ENCODE measurements at places on chromosomes 16 and 17.

GRCh38 chr16:79165079-79165478 lies 435.5 kb downstream of the MAF start:
- no peak for DNase-seq

DNA sequence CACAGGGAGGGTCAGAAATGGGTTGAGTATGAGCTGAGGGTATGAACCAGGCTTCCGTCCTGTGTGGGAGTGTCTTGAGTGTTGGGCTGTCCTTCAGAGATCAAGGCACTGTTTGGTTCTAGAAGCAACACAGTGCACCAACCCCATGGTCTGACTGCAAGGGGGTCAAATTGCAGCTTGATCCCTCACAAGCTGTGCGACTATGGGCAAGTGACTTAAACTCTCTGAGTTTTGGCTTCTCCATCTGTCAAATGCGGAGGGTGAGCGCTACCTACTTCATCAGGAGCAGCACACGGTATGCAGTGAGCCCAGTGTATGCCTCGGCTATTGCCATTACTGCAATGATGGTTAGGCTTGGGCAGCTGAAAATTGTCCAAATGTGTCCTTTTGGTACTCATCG lies 21.0 kb downstream of the SEC14L5 start:
- no peak for DNase-seq

- DNase-seq, result no peak
Observed at GRCh38 chr17:1212946-1213345, 33.2 kb upstream of the ABR start.

DNA sequence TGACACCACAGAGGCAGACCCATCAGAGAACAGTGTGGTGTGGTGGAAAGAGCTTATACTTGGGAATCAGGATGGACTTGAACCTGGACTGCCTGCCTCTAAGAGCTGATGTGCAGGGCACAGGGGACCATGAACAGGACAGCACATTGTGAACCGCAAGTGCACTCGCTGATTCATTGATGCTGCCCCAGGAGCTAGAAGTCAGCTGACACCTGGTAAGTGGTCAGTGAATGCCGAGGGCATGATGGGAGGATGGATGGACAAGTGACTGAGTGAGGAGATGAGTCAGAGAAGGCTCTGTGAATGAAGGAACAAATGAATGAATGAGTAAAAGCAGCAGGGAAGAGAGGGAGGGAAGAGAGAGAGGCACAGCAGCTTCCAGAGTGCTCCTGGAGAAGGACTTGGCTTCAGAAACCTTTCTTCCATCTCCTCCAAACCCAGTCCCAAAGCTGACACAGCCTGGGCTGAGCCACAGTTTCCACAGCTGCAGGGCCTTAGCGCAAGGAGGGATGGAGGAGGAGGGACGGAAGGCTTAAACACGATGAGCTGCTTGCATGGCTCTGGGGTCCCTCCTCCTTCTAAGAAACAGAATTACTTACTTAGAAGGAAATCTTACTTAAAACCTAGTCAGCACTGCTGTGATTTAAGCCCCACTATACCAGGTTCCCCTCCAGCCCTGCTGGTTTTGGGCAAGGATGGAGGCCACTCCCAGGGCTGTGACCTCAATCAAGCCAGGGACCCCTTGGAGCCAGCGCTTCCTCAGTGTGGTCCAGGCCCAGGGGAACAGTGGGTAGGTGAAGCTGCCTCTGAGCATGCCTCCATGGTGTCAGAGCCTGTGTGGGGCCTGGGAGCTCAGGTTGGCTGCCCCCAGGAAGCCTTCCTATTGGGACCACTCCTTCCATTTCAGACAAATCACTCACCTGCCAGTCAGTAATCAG lies 184.6 kb downstream of the TMEM132E start:
- no peak for DNase-seq

- no peak for DNase-seq
Observed at GRCh38 chr16:50204453-50205108, 51.5 kb downstream of the TENT4B start.

GRCh38 chr16:68767581-68767980 lies 30.5 kb downstream of the CDH1 start:
- DNase-seq, result no peak

GRCh38 chr17:80937462-80938381 lies 53.9 kb upstream of the CHMP6 start:
- no peak for DNase-seq

GRCh38 chr16:10992112-10992511 lies 47.7 kb downstream of the CLEC16A start:
- no peak for DNase-seq

DNA sequence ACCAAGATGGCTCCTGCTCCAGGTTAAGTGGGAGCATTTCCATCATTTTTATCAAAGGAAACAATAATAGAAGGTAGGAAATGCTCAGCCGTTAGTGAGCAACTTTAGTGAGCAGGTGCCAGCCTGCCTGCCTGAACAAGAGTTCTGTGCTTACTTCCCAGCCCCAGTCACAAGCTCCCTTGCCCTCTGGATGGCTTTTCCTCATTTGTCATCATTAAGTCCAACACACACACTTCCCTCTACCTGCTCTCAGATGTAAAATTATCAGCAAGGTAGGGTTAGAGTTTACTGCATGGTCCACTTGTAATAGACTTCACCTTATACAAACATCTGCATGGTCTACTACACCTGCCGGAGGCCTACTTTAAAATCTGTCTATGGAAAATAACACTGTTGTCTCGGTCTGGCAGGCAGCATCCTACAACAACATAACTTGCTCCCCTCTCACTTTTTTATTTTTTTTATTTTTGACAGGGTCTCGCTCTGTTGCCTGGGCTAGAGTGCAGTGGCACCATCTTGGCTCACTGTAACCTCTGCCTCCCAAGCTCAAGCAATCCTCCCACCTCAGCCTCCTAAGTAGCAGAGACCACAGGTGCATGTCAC lies 12.7 kb downstream of the TEX2 start:
- DNase-seq, result no peak

DNA sequence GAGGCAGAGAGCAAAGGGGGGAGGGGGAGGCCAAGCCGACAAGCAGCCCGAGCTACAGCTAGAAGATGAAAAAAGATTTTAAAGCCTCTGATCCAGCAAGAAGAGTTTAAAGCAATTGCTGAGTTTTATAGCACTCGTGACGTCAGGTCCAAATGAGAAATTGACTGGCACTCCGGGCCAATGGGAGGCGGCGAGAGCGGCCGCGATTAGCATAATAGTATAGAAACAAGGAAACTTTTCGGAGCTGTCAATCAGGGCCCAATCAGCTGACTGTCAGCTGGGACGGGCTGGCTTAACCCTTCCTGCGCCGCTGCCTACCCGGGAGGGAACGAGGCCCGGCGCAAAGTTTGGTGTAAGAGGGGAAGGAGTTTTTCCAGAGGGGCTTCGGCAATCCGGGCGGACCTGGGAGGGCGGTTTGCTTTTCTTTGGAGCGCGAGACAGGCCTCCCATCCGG lies at the start of gene MAF:
MAF (minus strand) TSS at position 100 of the 454 bp plus-strand sequence. CDS start 835 bp downstream, outside the sequence.
- peak; percentile 79 for DNase-seq

DNA sequence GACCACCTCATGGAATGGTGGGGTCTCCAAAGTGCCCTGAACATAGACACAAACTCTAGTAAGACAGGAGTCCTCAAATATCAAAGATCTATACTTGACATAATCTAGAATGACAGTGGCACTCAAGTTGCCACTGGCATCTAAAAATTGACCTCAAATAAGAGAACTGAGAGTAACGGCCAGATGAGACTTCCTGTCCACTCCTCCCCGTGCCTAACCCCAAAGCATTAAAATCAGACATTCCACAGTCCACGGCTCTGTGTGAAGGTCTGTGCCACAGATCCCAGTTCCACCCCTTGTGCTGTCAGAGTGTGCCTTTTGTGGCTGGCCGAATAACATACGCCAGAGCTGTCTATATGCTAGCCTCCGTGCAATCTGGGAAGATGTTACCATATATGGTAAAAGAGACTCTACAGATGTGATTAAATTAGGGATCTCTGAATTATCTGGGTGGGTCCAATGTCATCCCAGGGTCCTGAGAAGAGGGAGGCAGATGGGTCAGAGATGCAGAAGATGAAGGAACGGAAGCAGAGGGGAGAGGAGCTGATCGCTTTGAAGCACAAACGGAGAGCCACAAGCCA lies 21.0 kb upstream of the EVPL start:
- DNase-seq, result no peak

- no peak for DNase-seq
Observed at GRCh38 chr16:27366687-27367460, 35.1 kb upstream of the IL21R start.

- no peak for DNase-seq
Observed at GRCh38 chr16:87956365-87957231, 5.4 kb downstream of the BANP start.

GRCh38 chr17:78766743-78767294 lies 15.3 kb downstream of the CYTH1 start:
- no peak for DNase-seq

DNA sequence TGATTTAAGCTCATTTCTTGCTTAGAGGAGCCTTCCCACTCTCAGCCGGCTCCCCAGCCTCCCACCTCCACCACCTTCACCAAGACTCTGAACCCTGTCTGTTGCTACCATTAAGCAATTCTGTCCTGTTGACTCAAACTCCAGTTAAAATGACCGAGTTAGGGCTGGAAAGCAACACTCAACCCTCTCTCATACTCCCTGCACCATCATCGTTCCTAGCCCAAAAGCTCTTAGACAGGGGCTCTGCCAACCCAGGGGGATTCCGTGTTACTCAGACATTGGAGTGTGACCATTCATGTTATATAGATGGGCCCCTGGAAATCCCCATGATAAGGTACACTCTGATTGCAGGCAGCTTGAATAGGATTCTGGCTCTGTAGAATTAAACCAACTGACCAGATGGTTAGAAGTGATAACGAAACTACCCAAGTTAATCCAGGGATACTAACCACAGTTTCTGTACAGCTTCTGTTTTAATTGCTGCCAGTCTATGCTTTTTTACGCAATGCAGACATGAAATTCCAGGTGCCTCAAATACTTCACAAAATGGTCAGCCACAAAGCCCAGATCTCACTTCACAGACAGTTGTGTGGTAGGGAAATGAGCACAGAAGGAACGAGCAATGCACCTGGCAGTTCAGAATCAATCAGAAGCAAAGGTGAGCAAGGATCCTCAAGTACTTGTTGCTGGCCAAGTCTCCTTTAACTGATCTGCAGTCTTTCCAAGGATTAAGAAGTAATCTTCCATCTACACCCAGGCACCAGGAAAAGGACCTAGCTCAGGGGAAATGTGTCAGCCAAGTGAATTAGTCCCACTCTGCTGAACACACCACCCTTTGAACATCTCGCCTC lies 2.1 kb downstream of the SSTR2 start:
- DNase-seq, result no peak

DNA sequence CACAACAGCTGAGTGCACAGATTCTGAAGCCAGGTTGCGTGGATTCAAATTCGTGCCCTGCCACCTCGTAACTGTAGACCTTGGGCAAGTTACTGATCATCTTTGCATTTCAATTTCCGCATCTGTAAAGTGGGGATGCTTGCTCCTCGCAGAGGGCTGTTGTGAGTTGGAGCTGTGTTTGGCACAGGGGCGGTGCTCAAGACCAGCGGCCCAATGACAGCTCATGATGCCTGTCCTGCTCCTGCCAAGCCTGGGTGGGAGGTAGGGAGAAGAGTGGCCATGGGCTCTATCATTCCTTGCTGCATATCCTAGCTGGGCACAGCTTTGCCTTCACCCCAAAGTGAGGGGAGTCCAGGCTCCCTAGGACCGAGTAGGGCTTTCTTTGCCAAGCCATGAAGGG lies 12.6 kb downstream of the NXPH3 start:
- DNase-seq, result no peak

- no peak for DNase-seq
Observed at GRCh38 chr16:50643192-50643591, 37.9 kb downstream of the SNX20 start.

GRCh38 chr17:30570596-30571265 lies 93.5 kb downstream of the GOSR1 start:
- peak; percentile 21 for DNase-seq

GRCh38 chr16:75376475-75377161 lies 56.7 kb downstream of the CFDP1 start:
- DNase-seq, result peak; percentile 41

GRCh38 chr16:48300391-48300856 lies 53.1 kb upstream of the ABCC11 start:
- no peak for DNase-seq

DNA sequence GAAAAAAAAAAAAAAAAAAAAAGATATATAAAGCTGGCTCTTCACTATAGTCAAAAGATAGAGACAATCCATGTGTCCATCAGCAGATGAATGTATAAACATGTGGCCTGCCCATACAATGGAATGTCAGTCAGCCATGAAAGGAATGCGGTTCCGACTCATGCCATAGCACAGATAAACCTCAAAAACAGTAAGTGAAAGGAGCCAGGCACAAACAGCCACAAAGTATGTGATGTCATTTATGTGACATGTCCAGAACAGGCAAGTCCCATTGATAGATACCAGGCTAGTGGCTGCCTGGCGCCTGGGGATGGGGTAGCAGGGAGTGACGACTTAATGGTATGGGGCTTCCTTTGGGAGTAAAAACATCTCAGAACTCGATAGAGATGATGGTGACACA lies 155.7 kb downstream of the CMIP start:
- DNase-seq, result no peak

DNA sequence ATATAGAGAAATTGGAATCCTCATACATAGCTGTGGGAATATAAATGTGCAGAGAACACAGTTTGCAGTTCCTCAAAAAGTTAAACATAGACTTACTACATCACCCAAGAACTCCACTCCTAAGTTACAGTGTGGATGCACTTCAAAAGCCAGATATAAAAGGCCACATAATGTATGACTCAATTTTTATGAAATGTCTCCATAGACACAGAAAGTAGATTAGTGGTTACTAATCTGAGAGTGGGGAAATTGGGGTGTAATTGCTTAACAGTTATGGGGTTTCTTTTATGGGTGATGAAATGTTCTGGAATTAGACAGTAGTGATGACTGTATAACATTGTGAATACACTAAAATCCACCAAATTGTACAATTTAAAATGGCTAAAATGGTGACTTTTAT lies 60.9 kb downstream of the CACNG1 start:
- no peak for DNase-seq

DNA sequence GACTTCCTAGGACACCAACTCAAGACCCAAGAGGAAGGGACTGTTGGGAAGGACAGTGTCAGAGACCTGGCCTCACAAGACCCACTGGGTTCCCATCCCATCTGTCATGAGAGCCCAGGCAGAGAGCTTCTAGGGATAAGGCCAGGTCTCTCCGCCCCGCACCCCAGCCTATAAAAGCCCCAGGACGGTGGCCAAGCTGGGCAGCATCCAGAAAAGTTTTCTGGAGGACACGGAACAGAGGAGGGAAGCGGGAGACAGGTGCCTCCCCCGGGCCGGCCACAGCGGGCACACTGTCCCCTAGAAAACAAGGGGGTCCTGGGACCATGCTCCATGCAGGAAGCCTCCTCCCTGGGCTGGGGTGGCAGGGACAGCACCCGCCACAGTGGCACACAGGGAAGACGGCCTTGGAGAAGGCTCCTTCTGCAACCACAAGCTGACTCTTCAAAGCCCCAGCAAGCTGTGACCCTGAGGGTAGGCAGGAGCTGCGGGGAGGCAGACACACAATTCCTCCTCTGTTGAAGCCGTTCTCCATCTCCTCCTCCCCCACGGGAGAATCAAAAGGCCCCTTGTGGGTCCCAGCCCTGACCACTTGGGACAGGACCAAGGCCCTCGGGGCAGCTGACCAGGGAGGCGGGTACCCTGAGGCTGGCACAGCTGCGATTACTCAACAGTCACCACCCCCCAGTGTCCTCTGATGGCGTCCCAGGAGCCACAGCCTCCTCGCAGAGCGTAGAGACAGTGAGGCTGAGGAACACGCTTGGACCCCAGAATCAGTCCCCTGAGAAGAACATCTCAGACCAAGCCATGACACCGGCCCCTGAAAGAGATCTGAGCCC lies 26.1 kb downstream of the TRPV3 start:
- DNase-seq, result no peak

GRCh38 chr17:49928837-49929475 lies 40.0 kb upstream of the DLX4 start:
- no peak for DNase-seq

Data from mesothelial cell of epicardium (in vitro differentiated cells).